ENCODE measurements at places on chromosomes 16 and 17.

GRCh38 chr17:67107171-67107570 is 62.8 kb downstream of the CACNG1 start:
- DNase-seq, result no peak

DNA sequence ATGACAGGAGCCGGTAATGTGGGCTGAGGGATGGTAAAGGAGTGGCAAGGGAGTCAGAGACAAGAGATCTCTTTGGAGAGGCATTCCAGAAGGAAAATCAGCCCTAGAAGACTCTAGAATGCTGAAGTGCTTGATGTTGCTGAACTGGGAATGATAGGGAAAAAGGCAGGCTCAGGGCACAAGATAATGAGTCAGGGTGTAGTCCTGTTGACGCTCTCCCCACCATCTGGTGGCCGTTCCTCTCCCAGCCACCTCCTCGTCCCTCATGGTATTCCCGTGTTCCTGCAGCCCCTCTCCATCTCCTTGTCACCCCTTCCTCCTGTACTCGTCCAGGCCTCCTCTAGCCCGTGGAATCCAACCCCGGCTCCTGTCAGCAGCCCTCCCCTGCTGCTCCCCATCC is 11.1 kb upstream of the ALDOA start:
- DNase-seq, result no peak

DNA sequence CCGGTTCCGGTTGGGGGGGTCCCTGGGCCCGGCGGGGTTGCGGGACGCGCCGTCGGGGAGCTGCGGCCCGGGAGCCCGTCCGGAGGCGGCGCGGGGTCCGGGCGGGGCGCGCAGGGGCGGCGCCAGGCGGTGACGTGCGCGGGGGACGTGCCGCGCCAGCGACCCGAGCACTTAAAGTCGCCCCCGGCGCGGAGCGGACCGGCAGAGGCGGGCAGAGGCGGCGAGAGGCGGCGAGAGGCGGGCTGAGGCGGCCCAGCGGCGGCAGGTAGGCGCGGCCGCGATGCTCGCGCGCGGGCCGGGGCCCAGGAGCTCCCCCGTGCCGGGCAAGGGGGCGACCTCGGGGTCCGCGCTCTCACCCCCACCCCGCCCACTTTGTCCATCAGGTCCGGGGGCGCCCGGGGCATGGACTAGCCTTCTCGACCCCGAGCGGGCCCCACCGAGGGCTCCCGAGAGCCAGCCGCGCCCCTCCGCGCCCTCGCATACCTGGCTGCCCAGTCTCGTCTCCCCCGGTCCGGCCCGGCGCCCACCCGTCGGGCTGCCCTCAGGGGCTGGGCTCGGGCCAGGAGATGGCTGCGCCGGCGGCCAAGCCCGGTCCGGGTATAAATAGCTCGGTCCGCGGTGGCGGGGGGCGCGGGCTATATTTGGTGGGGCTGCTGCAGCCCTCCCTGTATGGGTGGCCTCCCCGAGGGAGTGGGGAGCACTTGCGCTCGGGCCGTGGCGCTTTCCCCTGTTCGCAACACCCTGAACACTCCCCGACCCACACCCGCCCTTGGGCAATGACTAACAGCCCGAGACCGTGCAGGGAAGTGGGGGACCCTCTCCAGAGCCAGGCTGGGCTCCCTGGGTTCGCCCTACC is at the start of gene SLC16A3:
Gene SLC16A3, plus strand, starts transcription at position 201 of the 856 bp plus-strand sequence. CDS start 6,967 bp downstream, outside the sequence.
- DNase-seq, result peak; percentile 51

DNA sequence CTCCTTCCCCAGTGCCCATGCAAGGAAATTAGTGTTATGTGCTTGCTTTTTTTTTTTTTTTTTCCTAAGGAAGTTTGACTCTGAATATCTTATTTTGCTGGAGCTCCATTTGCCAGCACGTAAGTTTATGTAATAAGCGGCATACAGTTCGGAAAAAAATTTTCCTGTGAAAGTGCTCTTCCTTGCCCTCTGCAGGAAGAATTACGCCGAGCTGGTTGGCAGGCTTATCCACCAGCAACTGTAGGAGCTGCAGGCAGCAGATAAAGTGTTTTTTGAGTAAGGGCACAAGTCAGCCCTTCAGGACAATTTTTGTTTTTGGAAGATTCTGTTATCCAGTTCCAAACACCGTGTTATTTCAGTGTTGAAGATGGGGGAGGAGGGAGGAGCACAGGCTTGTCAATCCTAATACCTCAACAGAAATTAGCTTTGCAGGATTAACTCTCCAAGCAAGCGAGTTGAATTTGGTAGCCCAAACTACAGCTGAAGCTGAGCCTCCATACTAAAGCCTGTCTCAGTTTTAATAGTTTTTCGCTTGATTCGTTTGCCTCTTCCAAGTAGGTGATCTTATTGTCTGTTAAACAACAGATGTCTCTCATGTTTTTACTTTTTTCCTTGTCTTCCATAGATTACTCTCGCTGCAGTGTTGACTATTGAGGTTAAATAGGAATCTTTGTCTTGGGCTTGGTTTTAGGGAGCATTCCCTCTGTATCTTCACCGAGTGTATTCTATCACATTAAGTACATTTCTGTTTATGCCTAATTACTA is 1.1 kb downstream of the SPECC1 start:
- DNase-seq, result no peak

DNA sequence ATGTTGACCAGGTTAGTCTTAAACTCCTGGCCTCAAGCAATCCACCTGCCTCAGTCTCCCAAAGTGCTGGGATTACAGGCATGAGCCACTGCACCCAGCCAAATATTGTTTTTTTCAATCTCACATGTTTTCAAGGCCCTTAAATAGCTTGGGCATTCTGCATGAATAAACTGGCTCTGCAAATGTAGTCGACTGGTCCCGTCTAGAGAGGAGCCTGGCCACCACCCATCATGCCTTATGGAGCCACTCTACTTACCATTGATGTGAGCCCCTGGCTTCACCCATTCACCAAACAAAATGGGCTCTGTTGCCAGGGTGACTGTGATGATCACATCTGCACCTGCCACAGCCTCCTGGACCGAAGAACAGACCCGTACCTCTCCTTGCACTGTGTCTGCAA is 10.8 kb downstream of the CRYM start:
- DNase-seq, result no peak

GRCh38 chr17:19265755-19266154 is 28.6 kb downstream of the EPN2 start:
- DNase-seq, result no peak

DNA sequence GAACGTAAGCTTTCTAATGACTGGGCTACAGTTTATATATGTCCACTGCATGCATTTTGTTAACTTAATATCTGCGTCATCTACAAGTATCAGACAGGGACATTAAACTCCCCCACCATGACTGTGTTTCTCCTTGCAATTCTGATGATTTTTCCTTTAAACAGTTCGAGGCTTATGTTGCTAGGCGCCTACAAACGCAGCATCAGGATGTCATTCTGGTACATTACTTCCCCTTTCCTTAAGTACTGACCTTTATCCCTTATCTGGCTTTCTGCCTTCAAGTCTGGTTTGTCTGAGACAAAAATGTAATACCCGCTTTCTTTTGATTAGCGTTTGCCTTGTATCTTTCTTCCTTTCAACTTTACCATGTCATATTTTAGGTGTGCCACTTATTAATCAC is 362.4 kb downstream of the SLC39A11 start:
- DNase-seq, result no peak

DNA sequence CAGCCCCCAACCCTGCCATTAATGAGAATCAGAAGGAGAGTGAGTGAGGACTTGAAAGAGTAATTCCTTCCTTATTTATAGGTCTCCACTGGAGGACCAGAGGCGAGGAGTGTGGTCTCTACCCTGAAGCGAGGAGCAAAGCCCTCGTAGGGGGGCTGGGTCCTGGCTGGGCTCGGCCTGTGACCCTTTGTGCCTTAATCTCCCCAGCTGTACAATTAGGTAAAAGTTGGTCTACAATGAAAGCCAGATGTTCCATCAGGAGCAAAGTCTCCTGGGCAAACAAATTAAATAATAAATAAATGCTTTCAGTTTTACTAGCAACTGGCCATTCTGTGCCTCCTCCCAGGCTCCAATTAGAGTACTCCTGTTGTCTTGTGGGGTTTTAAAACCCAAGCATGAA is 523.5 kb upstream of the SALL1 start:
- DNase-seq, result no peak

DNA sequence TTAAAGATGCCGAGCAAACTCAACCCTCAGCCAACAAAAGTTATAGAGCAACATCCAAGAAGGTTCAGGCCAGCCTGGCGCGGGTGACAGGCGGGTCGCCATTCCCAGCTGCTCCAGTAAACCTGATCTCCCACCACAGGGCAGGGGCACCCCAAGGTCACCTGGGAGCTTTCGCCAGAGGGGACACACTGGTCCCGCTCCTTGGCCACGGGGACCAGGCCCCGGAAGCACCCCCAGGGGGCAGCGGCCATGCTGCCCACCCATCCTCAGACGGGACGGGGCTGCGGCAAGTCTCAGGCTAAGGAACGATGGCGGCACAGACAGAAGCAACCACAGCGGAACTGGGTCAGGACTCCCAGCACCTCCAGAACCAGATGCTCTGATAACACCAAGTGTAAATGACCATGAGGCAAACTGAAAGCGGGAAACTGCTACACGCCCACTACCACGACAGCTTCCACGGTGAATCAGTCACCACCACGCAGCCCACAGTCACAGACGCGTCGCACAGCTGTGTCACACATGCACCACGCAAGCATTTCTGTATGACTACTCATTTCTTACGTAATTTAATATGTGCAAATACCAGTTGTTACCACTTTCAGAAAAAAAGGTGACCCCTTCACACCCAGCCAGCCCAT is 14.1 kb upstream of the CCDC154 start:
- DNase-seq, result no peak

DNA sequence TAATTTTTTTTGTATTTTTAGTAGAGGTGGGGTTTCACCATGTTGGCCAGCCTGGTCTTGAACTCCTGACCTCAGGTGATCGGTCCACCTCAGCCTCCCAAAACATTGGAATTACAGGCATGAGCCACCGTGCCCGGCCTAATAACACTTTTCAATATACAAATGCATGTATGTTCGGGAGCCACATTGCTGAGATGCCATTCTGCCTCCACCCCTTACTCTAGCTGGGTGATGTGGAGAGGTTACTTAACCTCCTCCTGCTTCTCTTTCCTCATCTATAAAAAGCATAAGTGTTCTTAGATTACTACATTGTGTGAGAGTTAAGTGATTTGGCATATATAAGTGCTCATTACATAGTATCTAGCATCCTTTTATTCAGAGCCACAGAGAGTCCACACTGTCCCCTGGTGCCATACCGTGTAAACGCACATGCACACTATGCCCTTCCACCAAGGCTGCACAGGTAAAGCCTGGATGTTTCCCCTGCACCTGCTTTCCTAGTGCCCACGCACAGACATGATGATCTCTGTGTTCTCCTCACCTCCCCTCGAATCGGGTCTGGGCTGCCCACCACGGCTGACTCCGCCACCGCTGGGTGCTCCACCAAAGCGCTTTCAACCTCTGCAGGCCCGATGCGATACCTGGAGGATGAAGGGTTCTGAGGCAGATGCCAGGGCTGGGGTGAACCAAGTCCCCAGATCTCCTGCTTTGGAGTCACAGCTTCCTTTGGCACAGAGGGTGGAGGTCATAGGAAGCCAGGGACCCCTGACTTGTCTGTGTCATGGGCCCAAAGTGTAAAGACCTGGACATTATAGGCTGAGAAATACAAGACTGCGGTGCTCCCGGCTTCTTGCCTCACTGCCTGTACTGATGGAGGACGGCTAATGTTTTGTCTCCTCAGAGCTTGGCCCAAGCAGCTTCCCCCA is 49.0 kb upstream of the ACSM2B start:
- no peak for DNase-seq

DNA sequence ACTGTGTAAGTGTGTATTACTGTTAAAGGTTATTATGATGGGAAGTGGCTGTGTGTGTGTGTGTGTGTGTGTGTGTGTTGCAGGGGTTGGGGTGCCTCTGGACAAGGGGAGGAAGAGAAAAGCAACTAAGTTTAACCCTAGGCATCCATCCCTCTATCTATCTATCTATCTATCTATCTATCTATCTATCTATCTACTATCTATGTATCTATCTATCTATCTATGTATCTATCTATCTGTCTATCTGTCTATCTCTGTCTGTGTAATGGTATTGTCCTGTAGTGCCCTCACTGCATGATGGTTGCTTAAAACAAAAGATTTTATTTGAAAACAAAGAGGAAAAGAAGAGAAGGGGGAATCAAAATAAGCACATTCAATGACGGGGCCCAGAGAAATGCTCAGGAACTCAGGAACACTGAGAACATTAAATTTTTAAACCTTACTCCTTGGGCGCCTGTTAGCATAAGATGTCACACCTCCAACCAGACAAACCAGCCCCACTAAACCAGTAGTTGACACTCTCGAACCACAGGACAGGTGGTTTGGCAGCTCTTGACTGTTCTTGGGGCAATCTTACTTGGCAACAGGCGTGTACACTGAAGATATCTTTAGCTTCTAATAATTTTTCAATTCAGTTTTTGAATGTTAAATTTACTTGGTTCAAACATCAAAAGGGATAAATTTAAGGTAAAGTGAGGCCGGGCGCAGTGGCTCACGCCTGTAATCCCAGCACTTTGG is 5.1 kb upstream of the RPL26 start:
- DNase-seq, result no peak

- DNase-seq, result no peak
Measured at GRCh38 chr17:74527081-74527480, 4.2 kb downstream of the CD300LB start.

DNA sequence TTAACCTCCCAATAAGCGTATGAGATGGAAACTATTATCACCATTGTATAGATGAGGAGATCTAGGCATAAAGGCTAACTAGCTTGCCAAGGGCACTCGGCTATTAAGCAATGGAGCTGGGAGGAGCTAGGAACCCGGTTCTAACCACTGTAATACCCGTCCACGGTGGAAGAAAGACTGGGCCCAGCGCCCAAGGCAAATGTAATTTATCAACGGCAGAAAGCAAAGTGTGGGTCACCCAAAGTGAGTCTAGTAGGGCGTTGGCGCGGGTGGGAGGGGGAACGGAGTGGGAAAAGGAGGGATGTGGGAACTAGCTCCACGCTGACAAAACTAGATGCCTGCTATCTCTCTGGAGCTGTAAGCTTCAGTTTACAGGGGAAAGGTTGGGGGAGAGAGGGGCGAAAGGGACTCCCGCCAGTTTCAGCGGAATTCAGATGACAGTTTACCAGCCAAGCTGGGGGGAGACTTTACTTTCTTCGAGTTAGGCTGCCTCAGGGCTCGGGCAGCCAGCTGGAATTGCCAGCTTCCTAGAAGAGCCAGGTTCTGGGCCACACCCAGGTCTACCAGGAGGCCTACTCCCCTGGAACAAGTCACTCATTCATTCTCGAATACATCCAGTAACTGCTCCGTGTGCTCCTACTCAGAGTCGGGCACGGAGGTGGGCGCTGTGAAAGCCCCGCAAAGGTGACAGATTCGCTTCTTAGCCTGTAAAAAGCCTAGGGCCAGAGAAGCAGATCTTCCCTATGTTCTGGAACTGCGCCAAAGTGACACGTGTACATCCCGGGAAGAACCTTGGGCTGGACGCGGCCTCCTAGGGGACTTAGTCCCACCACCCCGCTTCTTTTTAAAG is 837 bp downstream of the LRRC59 start:
- DNase-seq, result no peak

Measured in effector CD4-positive, alpha-beta T cell (primary cell).